HTR-8/SVneo (cell line): ENCODE measurements at places on chromosomes 3 and 15.

GRCh38 chr15:71120428-71120944, 5.2 kb downstream of the THSD4 start:
- DNase-seq = no peak

DNA sequence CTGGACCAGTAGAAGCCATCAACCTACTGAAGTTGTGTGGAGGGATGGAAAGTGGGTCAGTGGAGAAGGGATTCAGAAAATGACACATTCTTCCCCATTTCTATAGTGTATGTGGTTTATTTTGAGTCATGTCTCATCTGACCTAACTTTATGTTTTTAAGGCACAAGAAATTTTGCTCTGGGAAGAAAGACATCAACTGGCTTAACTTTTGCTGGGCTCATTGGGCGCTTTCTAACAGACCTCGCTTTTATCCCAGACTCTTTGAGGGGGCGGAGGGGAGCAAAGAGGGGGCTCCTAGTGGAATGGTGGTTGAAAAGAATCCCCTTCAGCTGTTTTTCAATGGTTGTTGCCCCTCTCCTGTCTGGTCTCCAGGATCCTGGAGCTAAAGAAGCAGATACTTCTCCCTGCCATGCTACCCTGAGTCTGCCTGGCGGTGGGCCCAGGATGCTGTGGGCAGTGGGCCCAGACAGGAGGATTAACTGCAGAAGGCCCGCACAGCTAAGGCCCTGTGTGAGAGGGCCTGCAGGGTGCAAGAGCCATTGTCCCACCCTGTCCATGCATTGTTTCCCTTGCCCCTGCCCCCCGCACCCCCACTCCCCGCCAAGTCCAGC, 14.5 kb downstream of the CSRNP1 start:
- DNase-seq = no peak

DNA sequence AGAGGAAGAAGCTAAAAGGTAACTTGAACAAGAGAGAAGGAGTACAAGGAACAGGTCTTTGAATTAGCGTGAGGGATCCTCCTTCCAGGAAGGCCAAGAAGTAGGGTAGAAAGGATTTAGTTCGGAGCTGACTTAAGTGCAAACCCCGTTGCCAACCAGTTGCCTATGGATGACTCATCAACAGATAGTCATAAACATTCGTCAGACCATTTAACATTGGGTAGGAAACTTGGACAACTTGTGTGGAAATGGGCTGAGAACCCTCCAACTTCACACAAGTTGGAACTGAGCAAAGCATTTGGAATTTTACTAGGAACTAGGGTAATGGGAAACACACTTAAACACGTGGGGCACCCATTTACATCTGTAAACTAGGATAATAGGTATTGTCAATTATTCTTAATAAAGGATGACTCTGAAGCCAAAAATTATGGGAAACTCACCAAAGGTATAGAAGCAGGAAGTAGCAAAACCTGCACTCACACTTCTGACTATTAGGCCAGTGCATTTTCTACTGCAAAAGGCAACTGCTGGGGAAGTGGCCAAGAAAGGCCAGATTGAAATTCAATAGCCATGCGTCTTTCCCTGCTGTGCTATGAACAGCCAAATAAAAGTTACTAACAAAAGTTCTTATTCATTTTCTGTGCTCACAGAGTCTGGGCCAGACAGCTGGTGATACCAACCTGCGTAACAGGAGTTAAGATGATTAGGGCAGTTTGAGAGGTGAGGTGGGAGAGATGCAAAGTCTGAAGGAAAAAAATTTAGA, 174.5 kb upstream of the TMC3 start:
- DNase-seq = no peak

DNA sequence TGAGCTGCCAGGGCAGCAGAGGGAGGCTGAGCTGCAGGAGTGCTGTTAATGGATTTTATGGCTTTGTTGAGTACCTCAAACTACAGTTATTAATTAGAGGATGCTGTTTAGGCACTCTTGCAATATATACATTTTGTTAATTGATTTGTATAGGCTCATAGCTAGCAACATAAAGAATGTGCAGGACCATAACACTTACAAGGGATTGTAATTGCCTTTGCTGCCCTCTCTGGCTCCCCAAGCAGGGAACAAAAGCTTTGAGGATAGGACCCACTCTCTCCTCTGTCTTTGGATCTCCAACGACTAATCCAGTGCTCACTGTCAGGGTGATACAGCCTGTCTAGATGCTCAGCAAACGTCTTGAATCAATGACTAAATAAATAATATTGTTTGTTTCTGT, 1.2 kb upstream of the CLSTN2 start:
- no peak for DNase-seq

- DNase-seq = peak; percentile 81
Observed at GRCh38 chr15:71278989-71279756, 163.9 kb downstream of the THSD4 start.

DNA sequence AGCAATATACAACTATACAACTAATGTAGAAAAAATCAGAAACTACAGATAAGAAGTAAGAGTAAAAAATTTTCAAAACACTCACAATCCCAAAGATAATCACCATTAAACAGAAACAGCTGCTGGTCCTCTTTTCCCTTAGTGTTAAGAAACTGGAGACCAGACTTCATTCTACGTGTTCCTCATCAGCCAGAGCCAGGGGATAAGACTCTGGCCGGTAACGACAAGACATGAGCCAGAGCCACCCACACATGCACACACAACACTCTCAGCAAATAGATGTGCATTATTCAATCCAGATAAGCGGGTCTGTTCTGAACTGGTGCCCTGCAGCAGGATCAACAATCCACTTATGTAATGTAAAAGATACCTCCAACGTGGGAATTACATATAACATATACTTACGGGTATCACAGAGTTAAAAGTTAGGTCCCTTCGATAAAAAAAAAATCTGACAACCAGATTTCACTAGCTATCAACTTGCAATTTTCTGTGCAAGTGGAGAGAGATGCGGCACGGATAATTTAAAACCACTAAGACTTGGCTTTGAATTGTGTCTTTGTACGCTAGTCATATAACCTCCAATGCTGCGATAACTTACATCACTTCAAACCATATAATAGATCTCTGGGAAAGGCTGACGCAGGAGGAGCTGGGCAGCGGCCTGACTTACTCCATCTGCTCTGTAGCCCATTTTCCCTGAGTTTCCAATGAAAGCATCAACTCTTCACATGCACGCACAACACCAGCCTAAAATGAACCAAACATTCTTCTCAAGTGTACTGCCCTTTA, 17.8 kb downstream of the PRICKLE2 start:
- DNase-seq = no peak
